ENCODE measurements at places on chromosomes 4 and X. TPM values are rescaled to one million over a fixed set of nuclear protein-coding genes. Genes with fewer than 3 reads are reported as not detected.

DNA sequence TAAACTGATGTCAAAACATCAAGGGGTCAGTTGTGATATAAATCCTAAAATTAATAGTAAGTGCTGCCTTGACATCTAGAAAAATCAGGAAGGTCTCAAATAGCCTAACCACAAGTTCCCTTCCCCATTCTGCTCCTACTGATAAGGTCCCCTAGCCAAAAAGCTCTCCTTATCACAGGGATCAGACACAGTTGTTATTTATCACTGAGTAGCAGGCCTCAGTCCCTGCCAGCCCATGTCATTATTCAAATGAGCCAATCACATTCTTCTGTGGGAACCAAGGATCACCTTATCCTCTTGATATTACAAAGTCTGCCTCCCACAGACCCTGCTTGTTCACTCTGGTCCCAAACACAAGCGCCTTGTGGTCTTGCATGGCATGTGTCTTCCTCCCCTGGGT, 23.3 kb upstream of the TMEM255A start:
- DNase-seq = no peak

The HDAC8 gene
- 24.6 TPM for total RNA-seq

DNA sequence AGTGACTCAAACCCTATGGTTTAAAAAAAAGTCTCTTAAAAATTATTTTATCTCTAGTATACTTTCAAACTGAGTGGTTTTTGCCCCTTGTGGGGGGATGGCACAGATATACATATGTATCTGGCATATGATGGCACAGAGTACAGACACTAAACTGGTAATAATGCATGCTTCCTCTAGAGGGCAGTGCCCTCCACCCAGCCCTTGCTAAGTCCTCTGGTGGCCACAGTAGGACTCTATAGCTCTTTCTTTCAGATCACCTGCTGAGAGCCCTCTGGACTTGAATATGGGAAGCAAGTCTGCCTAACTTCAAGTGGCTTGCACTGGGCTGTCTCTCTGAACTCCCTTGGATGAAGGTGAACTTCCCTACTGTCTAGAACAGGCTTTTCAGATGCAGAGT, 66.3 kb downstream of the TSPAN7 start:
- peak; percentile 6 for DNase-seq

DNA sequence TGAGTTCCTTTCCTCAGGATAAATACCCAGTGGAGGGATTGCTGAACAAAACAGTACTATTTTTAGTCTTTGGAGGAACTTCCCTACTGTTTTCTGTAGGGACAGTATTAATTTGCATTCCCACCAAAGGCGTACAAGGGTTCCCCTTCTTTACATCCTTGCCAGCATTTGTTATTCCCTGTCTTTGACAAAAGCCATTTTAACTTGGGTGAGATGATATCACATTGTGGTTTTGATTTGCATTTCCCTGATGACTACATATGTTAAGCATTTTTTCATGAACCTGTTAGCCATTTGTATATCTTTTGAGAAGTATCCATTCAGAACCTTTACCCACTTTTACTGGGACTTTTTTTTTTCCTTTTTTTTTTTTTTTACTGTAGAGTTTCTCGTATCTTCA, 126.2 kb upstream of the ANXA10 start:
- DNase-seq = no peak

DNA sequence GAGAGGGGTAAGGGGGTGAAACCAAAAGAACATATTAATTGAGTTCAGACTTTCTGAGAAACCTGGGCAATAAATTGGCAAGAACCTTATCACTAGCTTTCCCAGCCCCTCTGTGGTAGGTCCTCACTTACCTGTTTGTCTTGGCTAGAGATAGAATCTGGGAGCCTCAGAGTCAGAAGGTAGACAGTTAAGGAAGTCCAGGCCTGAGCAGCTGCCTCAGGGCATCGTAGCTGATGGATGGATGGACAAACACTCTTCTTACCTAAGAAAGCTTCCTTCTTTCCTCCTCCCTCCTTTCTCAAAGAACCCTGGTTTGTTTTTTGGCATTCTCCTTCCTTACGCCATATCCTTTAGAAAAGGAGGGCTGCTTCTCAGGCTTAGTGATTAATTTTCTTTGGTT, 24.4 kb downstream of the FRAS1 start:
- DNase-seq = no peak

- peak; percentile 62 for DNase-seq
Observed at GRCh38 chr4:1209821-1210220, 37.4 kb upstream of the SPON2 start.

The FNIP2 gene
- 69.0 TPM for total RNA-seq

DNA sequence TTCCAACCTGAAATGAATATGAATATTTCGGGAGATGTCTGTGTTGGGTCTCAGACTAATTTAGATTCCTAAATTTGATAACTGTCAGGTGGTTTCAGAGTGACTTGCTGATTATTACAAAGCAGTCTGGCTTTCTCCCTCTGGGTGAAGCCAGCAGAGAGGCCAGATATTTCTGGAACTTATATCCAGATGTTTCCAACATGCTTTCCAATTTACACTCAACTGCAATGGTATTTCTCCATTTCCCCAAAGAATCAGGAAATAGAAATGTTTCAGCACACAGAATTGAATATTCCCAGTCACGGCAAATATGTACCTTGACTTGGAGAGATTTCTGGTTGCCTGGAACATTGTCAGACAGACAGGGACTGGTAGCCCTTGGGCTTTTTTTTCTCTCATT, 48.5 kb upstream of the EGFL6 start:
- DNase-seq = no peak

The MAGEA8 gene
- total RNA-seq = not detected

The P2RY10 gene
- total RNA-seq = 2.1 TPM

- no peak for DNase-seq
Observed at GRCh38 chr4:72641611-72642010, 72.6 kb upstream of the ADAMTS3 start.

The SRPX gene
- total RNA-seq = 11.9 TPM

The GATA1 gene
- total RNA-seq = not detected

The APLN gene
- total RNA-seq = 0.40 TPM

GRCh38 chrX:21674430-21675186, 16.5 kb upstream of the KLHL34 start:
- no peak for DNase-seq

- no peak for DNase-seq
Observed at GRCh38 chrX:71629467-71629866, 11.2 kb upstream of the CXCR3 start.

The PLXNA3 gene
- 48.9 TPM for total RNA-seq

The CPZ gene
- 1.0 TPM for total RNA-seq

DNA sequence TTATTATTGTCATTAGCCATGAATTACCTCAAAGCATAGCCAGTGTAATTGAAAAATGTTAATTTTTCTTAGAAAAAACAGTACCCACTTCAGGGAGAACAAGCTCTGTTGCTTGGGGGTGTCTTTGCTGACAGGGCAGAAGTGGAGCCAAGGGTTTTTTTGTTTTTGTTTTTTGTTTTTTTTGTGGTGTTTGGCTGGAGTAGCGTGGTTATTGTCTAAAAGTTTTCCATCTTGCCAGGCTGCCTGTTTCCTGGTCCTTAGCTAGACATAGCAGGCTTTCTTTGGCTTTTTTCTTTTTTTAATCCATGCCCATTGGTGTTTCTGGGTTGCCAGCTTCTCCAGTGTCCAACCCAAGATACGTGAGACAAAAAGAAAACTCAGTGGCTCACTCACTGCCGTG, 61.5 kb downstream of the CASP3 start:
- DNase-seq = no peak

DNA sequence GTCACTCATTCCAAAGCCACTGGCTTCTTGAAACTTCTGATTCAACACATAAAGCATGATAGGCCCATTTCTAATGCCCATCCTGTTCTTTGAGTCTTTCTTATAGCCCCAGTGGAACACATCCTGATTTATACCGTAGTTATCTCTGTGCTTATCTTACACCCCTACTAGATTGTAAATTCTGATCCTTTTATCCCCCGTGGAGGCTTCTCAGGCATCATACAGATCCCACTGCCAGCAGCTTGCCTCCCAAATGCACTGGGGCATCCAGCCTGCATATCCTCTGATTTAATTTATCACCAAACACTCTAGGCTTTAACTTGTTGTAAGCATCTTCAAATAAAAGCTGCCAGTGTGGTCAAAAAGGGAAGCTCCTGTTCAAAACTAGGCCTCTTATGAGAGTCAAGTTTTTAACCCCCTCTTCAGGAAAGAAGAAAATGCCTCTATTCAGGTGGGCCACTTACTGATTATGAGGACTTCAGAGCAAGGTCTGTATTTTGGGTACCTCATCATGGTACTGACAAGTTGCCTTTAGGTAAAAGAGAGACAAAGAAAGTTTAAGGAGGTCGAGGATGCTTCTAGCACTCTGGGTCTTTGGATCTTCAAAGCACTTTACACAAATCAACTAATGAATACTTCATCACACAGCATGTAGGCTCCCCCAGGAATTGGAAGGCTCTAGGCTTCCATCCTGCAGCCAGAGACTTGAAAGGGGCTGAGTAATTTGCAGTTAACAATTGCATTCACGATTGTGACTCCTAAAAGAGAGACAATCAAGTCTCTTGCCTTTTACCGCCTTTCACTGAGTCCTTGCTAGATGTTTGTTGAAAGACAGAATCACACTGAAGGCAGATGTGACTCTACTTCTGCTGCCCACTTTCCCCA, 95.8 kb upstream of the LDB2 start:
- DNase-seq = no peak

Data from left colon (tissue), 2 donors.